ENCODE measurements at places on chromosomes 1 and 21. TPM values are rescaled to one million over a fixed set of nuclear protein-coding genes. Genes with fewer than 3 reads are reported as not detected.

DNA sequence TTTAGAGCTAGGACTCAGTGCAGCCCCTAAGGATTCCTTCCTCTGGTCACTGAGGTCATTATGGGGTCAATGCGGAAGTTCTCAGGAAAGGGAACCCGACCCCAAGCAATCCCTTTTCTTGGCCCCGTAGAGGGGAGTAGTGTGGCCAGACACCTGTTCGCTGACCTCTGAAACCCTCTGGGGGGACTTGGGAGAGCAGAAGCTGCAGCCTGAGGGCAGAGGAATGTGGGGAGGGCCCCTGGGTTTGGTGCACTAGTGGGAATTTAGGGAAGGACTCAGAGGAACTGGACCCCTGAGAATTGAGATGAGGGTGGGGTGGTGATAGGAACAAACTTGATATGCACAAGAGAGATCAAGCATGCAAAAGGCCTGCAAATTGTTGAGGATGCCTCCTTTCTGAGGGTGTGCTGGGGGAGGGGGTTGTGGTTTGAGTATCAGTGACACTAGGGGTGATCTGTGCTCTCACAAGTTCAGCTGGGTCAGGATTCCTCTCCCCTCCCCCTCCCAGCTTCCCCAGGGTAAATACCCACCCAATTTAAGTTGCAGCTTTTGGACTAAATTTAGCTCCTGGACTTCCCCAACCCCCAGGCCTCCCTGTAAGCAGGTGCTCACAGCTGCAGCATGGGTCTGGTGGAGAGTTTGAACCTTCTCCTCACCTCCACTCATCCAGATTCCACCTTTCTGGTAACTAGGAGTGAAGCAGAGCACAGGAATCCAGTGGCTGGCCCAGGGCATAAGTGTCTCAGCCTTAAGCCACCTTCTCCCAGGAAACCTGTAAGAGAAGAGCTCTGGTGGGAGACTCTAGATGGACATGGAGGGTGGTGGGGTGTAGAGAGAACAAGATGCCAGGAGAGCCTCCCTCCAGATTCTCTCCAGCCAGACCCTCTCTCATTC lies 13.5 kb downstream of the ADAMTSL4 start:
- DNase-seq = no peak

- no peak for DNase-seq
Observed at GRCh38 chr1:115560027-115560426, 81.7 kb upstream of the VANGL1 start.

GRCh38 chr1:32619701-32620485 lies 30.5 kb downstream of the ZBTB8OS start:
- no peak for DNase-seq

- no peak for DNase-seq
Observed at GRCh38 chr1:38053416-38054091, 7.0 kb upstream of the POU3F1 start.

- DNase-seq = no peak
Observed at GRCh38 chr1:22569269-22569668, 6.0 kb downstream of the EPHA8 start.

The FAM131C gene
- 0.21 TPM for total RNA-seq

The CLDN17 gene
- not detected for total RNA-seq
